ENCODE measurements at places on chromosomes 5 and 9.

DNA sequence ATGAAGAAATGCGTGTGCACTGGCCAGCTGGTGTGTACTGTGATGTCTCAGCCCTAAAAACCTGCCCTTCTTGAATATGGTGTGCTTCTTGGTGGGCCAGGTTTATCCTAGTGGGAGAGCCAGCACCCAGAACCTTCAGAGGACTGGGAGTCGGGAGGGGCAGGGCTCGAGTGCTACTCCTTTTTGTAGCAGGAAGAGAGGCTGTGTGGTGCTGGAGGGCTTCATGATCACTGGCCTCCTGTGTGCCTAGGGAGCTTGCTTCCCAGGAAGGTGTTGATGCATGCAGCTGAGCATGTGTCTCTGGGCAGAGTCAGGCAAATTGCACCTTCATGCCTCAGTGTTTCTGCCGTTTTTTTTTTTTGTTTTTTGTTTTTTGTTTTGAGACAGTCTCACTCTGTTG is 20.0 kb downstream of the PHF2 start:
- DNase-seq: no peak

- DNase-seq: no peak
These were observed 353 bp downstream of the SH3PXD2B start for GRCh38 chr5:172453986-172454357.

- DNase-seq: no peak
These were observed 283.8 kb upstream of the TMEM161B start for GRCh38 chr5:88552426-88552825.

- DNase-seq: no peak
These were observed 24.0 kb downstream of the NME5 start for GRCh38 chr5:138115254-138115653.

DNA sequence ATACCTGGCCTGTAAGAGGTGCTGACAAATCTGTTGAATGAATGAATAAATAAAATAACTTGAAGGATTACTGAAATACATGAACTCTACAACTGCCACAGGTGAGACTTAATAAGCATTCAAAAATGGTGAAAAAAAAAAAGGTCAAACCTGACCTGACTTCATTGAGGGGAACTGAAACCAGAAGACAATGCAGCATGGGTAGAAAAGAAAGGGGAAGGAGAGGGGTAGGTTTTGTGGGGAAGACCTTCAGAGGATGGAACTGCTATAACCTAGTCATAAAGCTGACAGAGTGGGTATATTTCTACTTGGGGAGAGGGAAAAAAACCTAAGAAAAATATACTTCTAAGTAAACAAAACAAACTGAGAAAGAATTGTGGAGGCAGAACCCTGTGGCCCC is 56.6 kb downstream of the RASEF start:
- DNase-seq: no peak

- no peak for DNase-seq
These were observed 50.3 kb downstream of the RXRA start for GRCh38 chr9:134376386-134377142.

- DNase-seq: no peak
These were observed 131.4 kb downstream of the KIF4B start for GRCh38 chr5:155144956-155145355.

DNA sequence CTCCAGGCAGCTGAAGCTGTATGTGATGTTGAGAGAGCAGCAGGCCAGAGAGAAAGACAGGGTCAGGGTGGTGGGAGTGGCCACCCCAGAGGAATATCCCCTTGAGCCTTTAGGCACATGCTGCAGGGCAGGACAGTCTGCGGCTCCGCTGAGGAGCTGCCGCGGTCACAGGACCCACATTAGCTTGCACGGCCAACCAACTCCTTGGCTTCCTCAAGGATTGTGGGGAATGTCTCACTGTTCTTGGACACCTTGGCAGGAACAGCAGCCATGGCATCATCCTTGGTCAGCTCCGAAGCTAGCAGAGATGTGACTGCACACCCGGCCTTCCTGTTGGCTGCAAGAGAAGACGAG is 27.8 kb downstream of the PCDHGC5 start:
- DNase-seq: no peak

DNA sequence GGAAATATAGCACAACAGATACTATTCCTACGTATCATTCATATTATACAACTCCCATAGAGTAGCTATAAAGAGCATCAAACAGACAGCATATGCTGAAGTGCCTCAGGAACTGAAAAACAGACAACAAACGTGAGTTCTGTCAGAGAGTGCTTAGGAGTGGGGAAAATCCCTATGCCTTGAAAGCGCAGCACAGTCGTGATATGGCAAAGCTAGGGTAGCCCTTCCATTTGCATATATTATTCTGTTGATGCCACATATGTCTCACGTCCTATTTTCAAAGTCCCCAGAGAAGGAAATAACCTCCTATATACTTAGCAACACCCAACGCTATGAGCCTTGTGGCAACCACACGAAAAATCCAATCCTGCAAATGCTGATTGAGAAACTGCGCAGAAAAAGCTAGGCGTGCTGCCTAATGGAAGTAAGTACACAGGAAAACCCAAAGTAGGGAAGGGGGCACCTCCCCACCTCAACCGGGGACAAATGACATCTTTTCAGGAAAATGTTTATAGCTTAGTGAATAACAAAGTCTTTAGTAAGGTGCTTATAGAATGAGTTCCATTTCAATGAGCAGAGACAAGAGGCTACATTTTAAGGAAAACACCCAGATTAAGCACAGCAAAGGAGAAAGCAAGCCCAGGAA is 105.1 kb downstream of the MED10 start:
- no peak for DNase-seq

DNA sequence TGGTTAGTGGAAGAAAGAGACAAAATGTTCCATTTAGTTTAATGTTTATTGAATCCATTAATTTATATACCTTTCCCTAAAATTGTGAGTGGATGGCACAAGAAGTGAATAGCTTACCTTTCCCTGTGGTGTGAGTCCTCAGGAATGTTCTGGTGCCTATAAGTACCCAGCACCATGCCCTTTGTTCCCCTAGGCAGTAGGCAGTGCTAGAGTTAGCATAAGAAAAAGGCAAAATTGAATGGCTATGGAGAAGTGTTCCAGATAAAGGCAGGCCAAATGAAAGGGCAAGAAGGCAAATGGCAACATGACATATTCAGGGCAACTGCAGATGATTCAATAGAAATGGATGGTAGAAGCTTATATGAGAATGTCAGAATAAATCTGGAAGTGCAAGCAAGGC is 370.8 kb upstream of the PTGER4 start:
- DNase-seq: no peak

GRCh38 chr9:18985996-18986395 is 47.0 kb downstream of the SAXO1 start:
- DNase-seq: no peak

- no peak for DNase-seq
These were observed 14.1 kb upstream of the IRX4 start for GRCh38 chr5:1896602-1897376.

DNA sequence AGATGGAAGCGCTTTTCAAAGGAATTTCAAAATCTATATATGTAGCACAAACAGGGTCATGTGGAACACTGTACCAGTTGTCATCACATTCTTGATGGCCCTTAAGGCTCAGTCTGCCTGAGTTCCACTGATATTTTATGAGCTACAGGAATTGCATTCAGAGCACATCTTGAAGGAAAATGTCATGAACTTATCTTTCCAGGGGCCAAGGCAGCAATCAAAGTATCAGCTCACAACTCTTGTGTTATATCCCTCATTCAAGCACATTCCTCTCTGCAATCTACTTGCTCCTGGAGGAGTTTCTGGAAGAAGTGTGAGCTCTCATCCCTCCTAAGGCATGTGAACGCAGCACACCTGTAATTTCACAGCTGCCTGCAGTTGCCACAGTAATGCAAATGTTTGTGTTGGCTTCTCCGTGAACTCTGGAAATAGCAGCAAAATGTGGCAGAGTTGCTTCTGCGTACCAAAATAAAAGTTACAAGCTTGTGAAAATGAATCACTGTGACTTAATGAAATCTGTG is 89.7 kb upstream of the EQTN start:
- no peak for DNase-seq

- no peak for DNase-seq
These were observed 392.5 kb upstream of the GRAMD2B start for GRCh38 chr5:126030698-126031097.

DNA sequence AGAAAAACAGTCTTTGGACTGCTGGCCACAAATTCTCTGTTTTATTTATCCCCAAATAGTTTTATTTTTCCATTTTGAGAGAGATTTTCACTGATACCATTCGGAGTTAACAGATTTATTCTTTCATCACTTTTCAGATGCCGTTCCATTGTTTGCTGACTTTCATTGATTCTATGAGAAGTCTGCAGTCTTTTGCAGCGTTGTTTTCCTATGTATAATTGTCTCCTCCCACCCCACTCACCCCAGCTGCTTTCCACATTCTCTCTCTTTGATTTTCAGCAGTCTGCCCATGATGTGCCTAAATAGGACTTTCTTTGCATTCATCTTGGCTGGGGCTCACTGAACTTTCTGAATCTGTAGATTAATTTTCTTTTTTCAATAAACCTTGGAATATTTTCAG is 107.6 kb downstream of the C9orf50 start:
- no peak for DNase-seq

DNA sequence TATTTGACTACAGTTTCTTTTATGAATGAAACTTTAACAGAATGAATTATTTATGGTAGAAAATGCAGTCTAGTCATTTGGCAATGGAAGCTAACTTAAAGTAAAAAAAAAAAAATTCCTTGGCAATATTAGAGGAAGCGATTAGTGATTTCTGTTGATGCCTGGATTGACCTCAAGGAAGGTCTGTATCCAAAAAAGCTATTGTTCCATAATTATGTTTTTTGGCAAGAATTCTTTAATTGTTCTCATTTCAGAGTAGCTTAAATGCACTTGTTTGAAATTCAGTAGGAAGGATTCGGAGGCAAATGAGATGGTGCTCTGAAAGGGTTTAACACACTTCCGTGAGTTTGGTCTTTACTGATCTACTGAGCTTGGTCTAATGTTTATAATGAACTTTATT is 61.8 kb downstream of the ITGA1 start:
- no peak for DNase-seq

- DNase-seq: no peak
These were observed 7.0 kb downstream of the SQSTM1 start for GRCh38 chr5:179827680-179828079.

DNA sequence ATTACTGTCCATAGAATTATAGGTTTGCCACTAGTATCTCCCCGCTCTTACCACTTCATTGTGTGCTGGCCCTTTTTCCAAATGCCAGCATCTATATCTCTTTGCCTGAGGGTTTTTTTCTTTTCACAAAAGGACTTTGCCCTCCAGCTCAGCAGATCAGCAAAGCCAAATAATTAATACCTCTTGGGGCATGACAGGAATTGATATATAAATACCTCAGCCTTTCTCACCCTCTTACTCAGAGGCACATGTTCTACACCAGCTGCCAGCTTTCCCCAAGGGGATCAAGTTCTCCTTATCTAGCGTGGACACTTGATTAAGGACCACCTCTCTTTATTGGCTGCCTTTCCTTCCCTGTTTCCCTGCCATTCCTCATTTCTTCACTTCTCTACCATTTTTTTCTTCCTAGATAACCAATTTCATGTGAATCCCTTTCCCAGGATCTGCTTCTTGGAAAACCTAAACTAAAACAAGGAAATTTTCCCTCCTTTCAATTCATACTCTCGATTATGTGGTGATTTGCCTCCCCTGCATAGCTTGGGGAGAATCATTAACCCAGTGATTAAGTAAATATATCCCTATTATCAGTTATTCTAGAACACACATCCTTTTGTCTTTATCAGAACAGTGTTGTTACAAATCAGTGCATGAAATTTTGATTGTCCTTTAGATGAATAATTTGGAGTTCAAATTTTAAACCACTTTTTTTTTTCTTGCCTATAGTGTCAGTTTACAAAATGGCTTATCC is 6.9 kb upstream of the NUDT12 start:
- no peak for DNase-seq

DNA sequence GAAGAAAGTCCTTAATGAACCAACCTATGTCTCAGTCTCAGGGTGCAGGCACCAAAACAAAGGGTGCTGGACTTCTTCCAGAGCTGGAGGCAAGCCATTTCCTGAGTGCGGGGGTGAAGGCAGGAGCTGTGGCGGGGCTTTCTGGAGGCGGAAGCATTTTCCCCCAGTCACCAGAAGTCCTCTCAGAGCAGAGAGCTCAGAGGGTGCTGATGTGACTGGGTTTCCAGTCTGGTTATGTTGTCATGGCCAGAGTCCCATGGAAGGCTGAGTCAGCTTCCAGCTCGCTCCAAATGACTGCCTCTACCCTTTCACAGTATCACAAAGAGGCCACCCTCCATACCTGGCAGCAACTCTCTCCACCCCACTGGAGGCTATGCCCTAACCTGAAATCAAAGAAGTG is 86.0 kb downstream of the TRPC7 start:
- no peak for DNase-seq

DNA sequence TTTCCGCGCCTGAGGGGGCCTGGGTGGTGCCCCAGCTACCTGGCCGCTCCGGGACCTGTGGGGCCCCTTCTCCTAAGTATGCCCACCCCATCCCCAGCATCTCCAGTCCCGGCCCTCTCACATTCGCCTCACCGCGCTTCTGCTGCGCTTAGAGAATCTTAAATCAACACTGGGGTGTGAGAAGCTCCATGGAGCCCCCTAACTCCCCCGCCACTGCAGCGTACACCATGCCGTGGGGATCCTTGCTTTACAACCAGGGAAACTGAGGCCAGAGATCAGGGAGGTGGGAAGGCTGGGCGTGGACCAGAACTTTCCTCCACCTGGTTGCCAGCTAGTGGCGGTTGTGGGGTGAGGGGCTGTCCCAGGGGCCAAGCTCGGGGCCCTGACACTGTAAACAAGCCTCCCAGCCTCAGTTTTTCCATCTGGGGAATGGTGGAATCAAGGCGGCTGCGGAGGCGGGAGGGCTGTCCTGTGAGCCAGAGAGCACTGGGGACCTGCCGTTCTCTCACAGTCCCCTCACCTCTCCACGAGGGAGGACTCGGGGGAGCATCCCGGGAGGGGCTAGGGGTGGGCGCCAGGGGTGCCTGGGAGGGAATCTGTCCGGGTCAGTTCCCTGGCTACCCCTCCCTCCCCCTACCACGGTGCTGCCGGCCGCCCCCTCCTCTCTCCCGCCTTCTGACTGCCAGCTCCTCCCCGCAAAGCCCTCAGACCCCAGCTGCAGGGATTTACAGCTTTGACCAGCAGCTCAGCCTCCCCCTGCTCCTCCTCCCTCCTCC is 161.2 kb downstream of the C9orf50 start:
- DNase-seq: no peak

- no peak for DNase-seq
These were observed 134.4 kb downstream of the AOPEP start for GRCh38 chr9:94860678-94861588.

DNA sequence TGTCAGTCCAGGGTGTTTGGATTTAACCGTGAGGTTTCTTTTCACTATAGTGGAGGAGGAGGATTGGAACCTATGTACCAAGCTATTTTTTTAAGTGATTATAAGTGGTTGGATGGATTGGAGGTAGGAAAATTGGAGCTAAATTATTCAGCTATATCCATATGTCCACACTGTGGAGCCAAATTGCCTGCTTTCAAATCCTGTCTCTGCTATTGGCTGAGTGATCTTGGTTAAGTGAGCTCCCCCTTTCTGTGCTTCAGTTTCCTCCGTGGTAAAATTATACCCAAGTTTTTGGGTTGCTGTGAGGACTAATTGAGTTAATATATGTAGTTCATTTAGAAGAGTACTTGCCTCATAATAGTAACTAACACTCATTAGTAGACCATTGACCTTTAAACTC is 2.5 kb downstream of the CENPP start:
- DNase-seq: peak; percentile 46
